ENCODE measurements at places on chromosomes 5 and 9.

GRCh38 chr5:52134013-52134650 is 653.6 kb upstream of the ITGA1 start:
- no peak for DNase-seq

DNA sequence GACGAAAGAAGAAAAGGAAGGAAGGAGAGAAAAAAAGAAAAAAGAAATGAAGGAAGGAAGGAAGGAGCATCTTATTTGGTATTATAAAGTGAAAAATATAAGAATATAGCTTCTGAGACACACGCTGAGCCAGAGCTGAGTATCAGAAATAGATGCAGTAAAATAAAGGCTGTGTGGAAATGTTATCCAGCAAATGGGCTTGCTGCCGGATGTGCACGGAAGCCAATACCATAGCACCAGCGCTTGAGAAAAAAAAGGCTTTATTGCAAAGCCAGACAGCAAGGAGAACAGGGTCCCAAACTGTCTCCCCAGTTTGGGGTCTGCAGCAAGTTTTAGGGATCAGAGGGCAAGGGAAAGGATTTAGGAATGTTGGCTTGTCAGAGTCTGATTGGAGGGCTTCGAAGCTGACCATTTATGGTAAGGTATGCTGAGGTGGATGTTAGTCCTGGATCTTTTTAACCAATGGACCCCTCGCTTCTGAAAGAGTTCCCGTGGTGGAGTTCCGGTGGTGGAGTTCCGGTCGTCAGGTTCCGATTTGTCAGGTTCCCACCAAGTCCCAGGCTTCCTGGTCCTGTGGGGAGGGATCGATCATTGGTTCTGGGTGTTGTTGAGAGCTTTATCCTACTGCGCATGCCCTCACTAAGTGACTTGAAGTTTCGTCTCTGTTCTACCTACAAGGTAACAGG is 70.4 kb downstream of the SFXN1 start:
- no peak for DNase-seq

- no peak for DNase-seq
Observed at GRCh38 chr5:135178476-135179155, 144.6 kb upstream of the PITX1 start.

DNA sequence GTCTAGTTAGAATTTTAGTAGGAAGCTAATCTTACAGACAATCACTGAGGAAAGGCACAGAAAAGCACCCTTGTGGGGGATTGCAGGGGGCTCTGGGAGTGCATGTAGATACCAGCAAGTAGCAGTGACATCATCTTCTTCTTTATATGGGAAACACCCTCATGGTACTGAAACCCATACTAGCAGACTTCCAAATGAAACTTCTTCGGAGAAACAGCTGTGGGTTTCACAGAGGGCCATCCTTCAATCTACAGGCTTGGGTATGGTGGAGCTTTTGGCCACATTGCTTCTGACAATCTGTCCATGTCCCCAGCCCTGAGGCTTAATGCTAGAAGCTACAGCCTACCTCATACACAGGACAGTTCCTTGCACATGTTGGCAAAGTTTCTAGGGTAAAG is 165.2 kb upstream of the NFIB start:
- DNase-seq: no peak
